Stromal cell of bone marrow (primary cell): ENCODE measurements at places on chromosomes 4 and X.

DNA sequence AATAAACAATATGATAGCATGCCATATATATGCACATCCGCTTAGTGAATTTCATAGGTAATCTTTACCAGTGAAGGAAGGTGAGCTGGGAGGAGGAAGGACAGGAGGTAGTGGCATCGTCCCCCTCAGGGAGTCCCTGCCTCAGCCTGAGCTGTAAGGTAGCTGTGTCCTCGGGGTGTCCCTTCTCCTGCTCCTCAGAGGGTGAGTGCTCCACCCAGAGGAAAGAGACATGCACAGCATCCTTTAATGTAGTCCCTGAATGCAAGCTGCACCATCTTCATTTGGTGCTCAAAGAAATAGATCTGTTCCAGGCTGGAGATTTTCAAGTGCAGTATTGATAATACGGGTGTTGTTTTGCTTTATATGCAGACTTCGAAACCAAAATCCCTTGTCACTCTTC lies 330.4 kb upstream of the SFRP2 start:
- DNase-seq, result no peak

DNA sequence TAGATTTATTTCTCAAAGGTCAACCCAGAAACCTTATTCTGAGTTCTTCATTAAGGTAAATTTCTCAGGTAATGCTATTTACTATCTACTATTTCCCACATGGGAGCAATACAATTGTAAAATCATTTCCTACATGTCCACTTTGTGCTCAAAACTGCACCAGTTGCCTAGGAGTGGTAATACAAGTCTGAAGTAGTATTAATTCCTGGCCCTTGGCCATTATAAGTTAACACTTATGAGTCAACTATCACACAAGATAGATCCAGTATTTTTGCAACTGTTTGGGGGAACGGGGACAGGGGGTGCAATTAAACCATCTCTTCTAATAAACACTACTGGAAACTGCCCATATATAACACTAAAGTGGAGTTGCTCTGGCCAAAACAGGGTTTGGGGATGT lies 48.9 kb downstream of the ACSL4 start:
- peak; percentile 11 for DNase-seq

- no peak for DNase-seq
Measured at GRCh38 chr4:176276710-176277109, 7.7 kb upstream of the ASB5 start.

- no peak for DNase-seq
Measured at GRCh38 chr4:174538123-174538875, 16.0 kb upstream of the HPGD start.

- DNase-seq, result no peak
Measured at GRCh38 chrX:133604801-133605200, 189.5 kb upstream of the GPC4 start.

DNA sequence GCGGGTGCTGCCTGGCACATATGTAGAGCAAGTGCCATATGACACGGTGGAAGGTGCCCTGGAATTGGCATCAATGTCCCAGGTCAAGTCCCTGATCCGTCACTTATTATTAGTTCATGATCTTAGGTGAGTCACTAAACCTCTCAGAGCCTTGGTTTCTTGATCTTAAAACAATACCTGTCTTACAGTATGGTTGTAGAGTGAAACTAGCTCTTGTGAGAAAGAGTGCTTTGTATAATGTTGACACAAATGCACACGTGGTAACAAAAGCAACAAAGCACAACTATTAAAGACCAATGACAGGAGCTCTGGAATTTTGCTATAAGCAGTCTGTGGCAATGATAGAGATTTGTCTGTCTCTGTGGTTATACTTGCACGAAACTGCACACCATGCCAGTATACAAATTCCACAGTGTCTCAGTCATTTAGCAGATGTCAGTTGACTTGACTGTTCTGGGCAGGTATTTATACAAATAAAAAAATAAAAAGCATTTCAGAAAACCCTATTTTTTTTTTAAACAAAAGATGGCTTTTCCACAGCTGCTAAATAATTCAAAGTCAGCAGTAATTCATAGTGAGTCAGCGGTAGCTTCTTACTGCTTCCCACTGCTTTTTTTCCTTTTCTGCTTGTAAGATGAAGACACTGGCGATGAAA lies 19.7 kb upstream of the ACSL1 start:
- no peak for DNase-seq

DNA sequence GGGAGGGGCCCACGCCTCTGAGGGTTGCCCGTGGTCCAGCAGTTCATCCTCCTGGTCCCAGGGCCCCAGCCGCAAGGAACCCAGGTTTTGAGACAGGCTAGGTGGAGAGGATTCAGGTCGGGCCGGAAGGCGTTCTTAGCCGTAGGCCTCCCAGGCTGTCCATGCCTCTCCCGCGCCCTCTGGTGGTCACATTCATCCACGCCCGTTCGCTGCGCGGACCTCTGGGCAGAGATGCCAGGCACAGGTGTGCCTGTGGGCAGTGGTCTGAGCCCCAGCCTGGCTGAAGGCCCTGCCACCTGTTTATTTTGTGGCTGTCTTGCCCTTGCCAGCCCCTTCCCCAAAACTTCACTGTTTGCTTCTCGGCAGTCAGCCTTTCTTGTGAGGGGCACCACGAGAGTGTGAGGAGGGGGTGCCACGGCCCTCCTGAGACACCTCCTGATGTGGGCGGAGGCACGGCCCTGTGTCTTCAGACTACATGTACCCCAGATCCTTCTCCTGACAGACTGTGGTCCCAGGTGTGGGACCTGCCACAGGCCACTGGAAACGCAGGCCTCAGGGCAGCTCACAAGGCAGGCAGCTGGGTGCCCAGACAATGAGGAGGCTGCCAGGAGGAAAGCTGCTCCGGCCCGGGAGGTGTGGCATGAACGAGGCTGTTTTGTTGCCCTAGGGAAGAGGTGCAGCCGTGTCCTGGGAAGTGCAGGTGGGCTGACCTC lies 5.0 kb downstream of the UVSSA start:
- DNase-seq, result peak; percentile 42

- no peak for DNase-seq
Measured at GRCh38 chr4:135256111-135256510, 1054.5 kb upstream of the PABPC4L start.

GRCh38 chrX:5380426-5380825 lies 848.2 kb downstream of the NLGN4X start:
- no peak for DNase-seq

GRCh38 chr4:37101182-37101581 lies 143.4 kb upstream of the NWD2 start:
- no peak for DNase-seq

DNA sequence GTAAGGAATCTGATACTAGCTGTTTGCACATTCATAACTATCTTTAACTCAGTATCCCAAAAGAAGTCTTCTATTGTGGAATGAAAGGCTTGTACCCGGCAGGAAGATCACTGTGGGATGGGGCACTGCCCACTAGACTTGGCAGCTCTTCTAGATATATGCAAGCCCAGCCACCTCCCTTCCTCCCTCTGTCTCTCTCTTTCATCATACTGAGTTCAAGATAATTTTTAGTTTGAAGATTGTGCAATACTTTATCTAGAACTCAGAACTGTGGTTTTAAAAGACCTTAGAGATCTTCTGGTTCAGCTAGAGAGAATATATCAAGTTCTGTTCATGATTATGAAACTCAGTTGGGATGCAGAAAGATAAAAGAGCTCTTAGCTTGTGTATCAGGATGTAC lies 22.5 kb upstream of the GPR34 start:
- no peak for DNase-seq

DNA sequence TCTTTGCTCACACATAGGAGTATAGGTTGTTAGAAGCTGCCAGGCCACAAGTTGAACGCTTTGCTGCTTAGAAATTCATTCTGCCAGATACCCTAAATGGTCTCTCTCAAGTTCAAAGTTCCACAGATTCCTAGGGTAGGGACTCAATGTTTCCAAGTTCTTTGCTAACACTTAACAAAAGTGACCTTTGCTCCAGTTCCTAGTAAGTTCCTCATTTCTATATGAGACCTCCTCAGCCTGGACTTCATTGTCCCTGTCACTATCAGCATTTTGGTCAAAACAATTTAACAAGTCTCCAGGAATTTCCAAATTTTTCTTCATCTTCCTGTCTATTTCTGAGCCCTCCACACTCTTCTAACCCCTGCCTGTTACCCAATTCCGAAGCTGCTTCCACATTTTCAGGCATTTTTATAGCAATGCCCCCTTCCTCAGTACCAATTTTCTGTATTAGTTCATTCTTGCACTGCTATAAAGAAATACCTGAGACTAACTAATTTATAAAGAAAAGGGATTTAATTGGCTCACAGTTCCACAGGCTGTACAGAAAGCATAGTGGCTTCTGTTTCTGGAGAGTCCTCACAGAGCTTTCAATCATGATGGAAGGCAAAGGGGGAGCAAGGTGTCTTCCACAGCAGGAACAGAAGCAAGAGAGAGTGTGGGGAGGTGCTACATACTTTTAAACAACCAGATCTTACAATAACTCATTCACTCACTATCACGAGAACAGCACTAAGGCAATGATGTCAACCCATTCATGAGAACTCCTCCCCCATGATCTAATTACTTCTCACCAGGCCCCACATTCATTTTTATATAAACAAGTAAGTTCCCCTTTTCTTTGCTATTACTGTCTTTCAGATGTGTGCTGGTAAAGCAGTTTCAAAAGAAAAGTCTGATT lies 11.5 kb upstream of the TLR1 start:
- DNase-seq, result no peak
